Activated naive CD4-positive, alpha-beta T cell (primary cell): ENCODE measurements at places on chromosomes 5 and 9.

DNA sequence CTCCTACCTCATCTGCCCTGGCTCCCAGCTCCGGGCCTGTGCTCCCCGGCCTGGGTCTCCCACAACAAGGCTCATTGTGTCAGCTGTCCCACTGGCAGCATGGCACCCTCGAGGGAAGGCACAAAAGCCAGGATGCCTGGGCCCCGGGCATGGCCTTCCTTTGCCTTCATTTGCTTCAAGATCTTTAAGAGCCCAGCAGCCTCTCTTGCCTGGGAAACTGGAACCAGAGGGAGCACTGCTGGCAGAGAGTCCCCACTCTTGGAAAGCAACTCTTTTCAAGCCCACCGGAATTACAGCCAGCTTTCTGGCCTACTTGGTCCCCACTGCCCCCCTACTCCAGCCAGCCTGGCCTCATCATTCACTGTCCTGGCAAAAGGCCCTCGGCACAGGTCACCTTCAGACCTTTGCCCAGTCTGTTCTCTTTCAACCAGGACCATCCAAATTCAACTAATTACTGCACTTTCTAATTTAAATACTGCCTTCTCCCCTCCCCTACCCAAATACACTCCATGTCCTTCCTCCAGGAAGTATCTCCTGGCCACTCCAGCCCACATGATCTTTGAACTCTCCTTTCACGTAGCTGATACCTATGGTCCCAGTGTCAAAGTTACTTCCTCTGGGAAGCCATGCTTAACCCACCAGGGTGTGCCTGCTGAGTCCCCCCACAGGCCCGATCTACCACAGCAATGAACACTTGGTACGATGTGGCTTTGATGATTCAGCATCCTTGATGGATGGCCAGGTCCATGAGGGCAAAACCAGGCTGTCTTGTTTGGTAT, 8.9 kb downstream of the ZER1 start:
- no peak for DNase-seq

DNA sequence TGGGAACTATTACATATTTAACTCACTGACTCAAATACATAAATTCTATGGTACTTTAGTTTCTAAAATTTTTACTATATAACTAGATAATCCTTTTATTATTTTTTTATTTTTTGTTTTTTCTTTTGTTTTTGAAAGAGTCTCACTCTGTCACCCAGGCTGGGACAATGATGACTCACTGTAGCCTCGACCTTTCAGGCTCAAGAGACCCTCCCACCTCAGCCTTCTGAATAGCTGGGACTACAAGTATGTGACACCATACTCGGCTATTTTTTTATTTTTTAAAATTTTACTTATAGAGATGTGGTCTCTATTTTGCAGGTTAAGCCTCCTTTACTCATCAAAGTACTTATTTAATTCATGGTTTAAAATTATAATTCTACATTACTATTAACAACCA, 92.2 kb upstream of the SLCO4C1 start:
- DNase-seq = no peak

DNA sequence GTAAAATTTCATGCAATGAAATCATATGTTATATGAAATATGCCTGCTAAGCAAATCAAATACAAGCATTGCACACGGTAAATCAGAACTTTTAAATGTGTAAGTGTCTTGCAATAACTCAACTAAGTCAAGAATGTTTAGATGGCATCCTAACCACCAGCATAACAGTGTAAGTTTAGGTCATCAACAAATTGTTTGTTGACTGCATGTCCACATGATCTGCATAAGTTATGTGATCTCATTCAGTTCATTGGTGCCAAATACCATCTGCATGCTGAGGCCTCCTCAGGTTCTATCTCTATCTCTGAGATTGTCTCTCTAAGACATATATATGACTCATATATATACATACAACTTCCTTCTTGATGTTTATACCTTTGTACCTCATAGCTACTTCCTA, 159.6 kb upstream of the STK32A start:
- no peak for DNase-seq

DNA sequence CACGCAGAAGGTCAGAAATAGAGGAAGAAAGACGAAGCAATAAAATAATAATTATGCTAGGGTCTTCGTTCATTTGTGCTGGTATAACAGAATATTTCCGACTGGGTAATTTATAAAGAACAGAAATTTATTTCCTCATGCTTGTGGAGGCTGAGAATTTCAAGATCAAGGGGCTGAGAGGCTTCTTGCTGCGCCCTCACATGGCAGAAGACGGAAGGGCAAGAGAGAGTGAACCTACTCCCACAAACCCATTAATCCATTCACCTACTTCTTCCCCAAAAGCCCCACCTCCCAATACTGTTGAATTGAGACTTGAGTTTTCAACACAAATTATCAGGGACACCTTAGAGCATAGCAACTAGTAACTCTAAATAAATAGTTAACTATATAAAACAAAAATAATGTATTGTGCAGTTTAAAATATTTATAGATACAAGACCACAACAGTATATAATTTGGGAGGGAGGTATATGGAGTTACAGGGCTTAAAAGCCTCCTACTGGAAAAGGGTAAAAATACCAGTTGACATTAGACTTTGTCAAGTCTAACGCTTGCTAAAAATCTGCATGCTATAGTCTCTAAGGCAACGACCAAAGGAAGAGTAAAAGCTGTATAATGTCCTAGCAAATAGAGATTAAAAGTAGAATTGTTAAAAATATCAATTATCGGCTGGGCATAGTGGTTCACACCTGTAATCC, 40.3 kb upstream of the NAA35 start:
- no peak for DNase-seq

- DNase-seq = no peak
Observed at GRCh38 chr9:130860458-130861316, 25.6 kb downstream of the ABL1 start.

GRCh38 chr9:110013064-110013463, 194.9 kb downstream of the C9orf152 start:
- DNase-seq = no peak

- no peak for DNase-seq
Observed at GRCh38 chr9:77954013-77954665, 77.5 kb downstream of the GNAQ start.

GRCh38 chr9:133322701-133323100, 13.3 kb downstream of the SURF6 start:
- no peak for DNase-seq

DNA sequence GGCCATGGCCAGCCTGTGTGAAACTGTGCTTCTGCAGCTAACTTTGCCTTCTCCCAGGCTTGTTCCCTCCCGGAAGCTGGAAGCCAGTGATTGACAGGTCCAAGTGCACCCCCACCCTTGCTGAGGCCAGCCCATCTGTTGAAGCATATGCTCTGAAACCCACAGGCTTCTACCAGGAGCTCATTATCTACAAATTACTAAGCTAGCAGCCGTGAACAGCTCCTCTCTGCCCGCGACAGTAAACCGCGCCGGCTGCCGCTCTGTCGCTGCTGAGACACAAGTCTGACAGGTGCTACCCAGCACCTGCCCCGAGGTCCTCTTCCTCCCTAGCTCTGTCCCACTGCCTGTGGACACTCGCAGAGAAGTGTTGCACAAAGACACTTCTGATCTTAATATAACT, 490.9 kb downstream of the GADD45G start:
- no peak for DNase-seq

- DNase-seq = no peak
Observed at GRCh38 chr5:173454736-173455598, 126.8 kb upstream of the STC2 start.

- no peak for DNase-seq
Observed at GRCh38 chr9:19788614-19789271, at the start of gene SLC24A2. TSS of gene SLC24A2 (minus strand) at chr9:19789037.

- DNase-seq = no peak
Observed at GRCh38 chr9:77019926-77020412, 514 bp downstream of the FOXB2 start.

- no peak for DNase-seq
Observed at GRCh38 chr5:115309751-115310370, 13.4 kb upstream of the CCDC112 start.

DNA sequence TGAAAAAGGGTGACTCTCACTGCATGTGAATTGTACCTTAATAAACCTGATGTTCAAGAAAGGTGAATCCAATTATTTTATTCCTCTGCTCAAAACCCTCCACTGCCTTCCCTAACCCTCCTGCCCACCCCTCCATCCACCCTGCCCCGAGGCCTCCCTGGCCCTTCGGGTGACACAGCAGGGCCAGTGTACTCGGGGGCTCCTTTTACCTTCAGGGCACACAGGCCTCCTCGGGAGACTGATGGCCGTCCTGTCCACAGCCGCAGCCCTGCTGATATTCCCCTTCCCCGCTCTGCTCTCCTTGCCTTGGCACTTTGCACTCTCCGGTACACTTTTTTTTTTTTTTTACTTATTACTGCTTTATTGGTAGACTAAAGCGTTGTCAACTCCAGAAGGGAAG, 234.0 kb downstream of the CACNA1B start:
- DNase-seq = no peak

DNA sequence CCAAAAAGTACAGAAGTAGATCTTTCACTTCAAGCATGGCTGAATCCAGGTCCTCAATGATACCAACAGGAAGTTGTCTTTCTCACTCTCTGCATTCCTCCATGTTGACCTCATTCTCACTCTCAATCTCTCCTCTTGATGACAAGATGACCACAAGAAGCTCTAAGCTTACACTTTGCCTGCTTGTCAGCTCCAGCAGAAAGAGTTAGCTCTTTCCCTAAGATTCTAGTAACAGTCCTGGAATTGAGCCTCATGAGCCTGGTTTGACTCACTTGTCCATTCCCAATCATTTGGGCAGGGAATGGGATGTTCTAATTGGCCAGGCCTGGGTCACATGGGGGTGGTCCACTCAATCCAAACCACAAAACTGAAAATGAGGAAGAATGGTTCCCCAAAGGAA, 3.3 kb upstream of the CLTA start:
- no peak for DNase-seq

GRCh38 chr5:36740259-36740898, 134.0 kb downstream of the SLC1A3 start:
- no peak for DNase-seq

GRCh38 chr5:67246108-67246507, 49.5 kb upstream of the CD180 start:
- DNase-seq = no peak

GRCh38 chr5:29963956-29964355, 1229.5 kb upstream of the CDH6 start:
- no peak for DNase-seq

DNA sequence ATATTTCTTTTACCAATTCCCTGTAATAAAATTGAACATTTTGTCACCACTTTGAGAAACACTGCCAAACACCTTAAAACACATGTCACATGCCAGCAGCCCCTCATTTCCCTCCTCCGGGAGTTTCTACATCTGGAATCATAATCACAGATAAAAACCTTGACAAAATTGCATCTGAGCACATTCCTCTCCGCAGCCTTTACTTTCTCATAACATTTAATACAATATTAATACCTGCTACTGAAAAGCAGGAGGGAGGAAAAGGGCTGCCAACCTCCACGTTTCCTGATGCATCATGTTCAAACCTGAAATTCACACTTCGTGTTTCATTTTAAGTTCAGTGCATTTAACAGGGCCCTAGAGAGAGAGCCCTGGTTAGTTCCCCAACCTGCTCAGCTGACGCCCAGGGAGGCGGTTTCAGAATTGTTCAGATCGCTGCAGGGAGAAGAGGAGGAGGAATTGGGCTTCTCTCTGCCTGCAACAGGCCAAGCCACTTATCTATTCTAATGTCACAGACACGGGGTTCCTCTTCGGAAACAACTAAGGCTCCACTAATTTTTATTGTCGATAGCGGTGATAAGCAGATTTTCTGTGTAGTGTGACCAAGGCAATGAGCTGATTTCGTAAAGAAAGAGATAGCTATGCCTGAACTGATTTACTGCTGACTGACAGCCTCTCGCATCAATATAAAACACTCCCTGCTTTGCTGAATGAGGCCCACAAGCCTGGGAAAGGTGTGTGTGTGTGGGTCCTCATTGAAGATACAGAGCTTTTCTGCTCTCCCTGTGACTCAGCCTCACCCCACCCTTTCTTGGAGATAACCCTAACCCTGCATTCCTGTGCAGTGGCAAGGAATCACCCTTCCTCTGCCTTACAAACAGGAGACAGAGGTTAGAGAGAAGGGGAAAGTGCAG, 4.9 kb upstream of the LHX2 start:
- DNase-seq = no peak

GRCh38 chr5:77077829-77078176, 9.3 kb downstream of the ZBED3 start:
- DNase-seq = no peak

DNA sequence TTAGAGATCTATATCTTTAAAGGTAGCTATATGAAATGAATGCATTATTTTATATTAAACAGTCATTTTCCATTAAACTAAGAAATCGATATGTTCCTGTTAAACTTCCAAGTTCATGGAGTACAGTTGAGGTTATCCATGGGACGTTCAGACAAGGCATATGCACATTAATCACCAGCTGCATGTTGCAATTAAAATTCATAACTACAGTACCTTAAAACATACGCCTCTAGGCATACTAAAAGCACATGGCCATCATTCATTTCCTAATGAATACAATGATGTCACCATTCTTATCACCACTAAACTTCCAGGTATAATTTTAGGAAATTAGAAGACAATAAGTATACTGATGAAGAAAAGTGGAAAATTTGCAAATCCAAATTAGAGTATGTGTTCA, 174.3 kb downstream of the CDH12 start:
- DNase-seq = no peak

- DNase-seq = no peak
Observed at GRCh38 chr9:4238522-4238921, 61.3 kb downstream of the GLIS3 start.

- no peak for DNase-seq
Observed at GRCh38 chr9:80605793-80606192, 1034.0 kb downstream of the TLE4 start.

DNA sequence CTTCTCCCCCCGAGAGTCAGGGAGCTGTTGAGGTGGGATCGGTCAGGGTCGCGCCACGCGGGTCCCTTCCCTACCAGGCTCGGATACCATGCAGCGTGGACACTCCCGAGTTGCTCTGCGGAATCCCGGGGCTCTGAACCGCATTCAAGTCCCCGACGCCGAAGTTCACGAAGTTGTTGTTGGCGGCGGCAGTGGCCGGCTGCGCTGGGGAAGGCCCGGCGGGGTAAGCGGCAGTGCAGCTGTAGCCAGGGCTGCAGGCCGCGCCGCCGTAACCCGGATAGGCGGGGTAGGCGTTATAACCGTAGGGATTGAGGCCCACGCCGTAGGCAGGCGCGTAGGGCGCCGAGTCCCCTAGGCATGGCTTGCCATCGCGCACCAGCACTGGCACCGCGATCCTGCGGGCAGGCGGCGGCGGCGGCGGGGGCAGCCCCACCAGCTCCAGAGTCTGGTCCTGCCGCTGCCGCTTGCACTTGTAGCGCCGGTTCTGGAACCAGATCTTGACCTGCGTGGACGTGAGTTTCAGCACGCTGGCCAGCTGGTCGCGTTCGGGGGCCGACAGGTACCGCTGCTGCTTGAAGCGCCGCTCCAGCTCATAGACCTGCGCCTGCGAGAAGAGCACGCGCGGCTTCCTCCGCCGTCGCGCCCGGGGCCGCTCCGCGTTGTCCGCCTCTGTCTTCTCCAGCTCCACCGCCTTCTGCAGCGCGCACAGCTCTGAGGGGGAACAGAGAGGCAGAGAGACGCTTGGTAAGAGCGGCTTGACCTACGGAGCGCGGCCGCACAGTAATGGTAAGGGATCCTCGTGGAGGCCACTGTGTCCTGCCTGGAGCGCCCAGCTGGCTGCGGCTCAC, 2.3 kb downstream of the NKX2-5 start:
- DNase-seq = no peak

- DNase-seq = no peak
Observed at GRCh38 chr5:96203761-96204160, 229.3 kb downstream of the PCSK1 start.

GRCh38 chr9:15541872-15542271, 11.0 kb upstream of the CCDC171 start:
- DNase-seq = no peak
